ENCODE measurements at places on chromosomes 16 and 17. TPM values are rescaled to one million over a fixed set of nuclear protein-coding genes. Genes with fewer than 3 reads are reported as not detected.

CHMP1A gene
- total RNA-seq, result 81.9 TPM

TEX14 gene
- under 0.01 TPM for total RNA-seq

PLA2G10 gene
- not detected for total RNA-seq

DNA sequence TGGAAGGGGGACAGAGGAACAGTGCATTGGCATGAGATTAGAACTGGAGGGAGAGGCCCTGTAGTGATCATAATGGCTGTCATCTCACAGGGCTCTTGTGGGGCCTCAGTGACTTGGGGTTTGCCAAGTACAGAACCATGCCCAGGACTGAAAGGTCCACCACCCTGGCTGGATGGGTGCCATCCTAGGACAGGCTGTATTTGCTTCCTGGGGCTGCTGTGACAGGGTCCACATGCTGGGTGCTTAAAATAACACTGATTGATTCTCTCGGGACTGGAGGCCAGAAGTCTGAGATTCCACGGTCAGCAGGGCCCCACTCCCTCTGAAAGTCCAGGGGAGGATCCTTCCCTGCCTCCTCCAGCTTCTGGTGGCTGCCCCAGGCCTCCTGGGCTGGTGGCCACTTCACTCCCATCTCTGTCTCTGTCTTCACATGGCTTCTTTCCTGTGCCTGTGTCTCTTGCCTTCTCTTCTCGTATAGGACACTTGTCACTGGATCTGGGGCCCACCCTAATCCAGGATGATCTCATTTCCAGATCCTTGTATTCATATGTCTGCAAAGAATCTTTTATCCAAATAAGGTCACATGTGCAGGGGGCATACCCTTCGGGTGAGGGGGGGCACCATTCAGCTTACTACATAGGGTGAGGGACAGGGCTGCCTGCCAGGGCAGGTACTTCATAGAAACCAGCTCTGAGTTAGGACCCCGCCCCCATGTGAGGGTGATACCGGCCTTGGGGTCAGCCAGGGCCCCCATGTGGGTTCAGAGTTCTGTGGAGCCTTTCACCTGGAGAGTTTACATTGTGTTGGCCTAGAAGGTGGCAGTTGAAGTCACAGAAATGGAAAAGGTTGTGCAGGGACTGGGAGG is 52.6 kb downstream of the USP22 start:
- DNase-seq, result no peak

DNA sequence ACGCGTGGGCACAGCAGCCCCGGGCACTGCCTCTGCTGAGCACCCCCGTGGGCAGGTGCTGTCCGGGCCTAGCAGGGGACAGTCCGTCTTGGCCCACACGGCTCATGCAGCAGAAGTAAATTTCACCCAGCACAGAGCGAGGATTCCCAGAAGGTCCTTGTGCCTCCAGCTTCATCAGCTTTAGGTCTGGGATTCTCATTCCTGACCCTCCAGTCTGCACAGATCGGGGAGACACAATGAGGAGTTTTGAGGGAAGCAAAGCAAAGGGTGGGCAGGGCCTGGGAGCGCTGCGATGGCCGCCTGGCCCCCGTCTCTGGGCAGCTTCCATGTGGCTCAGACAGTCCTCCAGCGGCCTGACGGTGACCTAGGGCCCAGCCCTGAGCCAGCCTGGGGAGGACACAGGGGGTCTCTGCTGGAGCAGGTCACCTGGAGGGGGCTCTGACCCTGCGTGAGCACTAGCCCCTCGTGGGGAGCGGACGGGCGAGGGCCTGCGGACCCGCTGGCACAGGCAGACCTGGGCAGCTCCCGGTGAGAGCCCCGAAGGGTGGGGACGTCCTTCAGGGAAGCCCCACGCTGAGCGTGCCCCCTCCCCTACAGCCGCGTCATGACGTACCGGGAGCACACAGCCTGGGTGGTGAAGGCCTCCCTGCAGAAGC is 30.7 kb upstream of the CHMP6 start:
- DNase-seq, result no peak

DNA sequence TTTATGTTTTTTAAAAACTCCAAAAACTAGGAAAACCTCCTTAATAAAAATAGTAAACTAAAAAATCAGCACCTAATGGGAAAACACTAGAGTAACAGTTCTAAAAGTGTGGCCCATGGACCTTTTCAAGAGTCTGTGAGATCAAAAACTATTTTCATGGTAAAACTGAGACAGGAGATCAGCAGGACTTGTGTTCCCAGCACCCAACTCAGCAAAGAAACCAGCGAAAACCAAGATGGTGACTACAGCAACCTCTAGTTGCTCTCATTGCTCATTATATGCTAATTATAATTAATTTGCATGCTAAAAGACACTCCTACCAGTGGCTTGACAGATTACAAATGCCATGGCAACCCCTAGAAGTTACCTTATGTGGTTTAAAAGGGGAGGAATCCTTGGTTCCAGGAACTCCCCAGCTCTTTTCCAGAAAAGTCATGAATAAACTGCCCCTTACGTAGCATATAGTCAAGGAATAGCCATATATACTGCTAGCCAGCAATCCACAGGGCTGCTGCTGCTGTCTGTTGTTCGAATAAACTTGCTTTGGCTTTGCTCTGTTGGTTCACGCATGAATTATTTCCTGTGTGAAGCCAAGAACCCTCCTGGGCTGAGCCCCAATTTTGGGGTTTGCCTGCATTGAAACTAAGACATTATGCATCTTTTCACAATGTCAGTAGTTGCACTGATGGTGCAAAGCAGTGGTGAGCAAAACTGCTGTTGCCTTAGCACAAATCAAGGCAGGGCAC is 12.4 kb downstream of the CMTR2 start:
- DNase-seq, result no peak

TMEM114 gene
- not detected for total RNA-seq

GRCh38 chr17:48198950-48199541 is 91.5 kb downstream of the SNX11 start:
- DNase-seq, result no peak

DNA sequence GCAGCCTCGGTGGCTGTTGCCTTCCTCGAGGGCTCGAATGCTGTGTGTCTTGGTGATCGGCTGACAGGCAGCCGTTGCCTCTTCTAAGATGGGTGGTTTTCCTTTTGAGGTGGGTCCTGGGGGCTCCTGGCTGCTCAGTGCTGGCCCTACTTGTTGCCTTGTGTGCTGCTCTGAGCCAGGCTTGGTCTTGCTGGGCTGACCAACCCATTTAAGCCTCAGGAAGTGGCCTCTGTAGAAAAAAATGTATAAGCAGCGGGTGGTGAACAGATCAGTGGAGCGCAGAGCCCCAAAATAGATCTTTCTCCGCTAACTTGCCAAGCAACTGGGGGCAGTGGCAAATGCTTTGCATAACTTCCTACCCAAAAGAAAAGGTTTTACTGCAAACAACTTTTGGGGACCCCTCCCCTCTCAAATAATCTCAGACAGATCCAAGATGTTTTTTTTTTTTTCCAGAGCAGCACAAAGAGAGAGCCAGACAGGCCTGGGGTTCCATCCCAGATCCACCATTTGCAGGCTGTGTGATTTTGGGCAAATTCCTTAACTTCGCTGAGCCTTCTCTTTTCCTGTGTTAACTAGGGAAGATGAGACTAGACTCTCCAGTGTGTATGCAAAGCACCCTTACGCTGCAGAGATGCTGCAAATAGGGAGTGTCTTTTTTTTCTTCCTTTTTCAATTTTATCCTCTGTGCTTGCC is 42.5 kb downstream of the PLCG2 start:
- no peak for DNase-seq

DNA sequence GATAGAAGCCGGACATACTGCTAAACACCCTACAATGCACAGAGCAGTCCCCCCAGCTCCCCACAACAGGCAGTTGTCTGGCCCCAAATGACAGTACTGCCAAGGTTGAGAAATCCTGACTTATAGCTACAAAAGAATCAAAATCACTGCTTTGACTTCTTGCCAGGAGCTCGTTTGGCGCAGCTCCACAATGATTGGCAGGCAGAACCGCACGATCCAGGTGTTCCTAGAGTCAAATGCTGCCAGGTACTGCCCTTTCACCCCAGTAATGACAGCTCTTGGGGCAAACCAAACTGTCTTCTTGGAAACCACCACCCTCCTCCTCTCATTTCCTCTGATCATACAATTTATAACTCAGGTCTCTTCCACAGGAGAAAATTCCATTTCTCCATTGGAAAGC is 2.2 kb upstream of the TMC5 start:
- DNase-seq, result no peak

GRCh38 chr16:52453644-52454043 is 93.3 kb downstream of the TOX3 start:
- DNase-seq, result no peak

DNA sequence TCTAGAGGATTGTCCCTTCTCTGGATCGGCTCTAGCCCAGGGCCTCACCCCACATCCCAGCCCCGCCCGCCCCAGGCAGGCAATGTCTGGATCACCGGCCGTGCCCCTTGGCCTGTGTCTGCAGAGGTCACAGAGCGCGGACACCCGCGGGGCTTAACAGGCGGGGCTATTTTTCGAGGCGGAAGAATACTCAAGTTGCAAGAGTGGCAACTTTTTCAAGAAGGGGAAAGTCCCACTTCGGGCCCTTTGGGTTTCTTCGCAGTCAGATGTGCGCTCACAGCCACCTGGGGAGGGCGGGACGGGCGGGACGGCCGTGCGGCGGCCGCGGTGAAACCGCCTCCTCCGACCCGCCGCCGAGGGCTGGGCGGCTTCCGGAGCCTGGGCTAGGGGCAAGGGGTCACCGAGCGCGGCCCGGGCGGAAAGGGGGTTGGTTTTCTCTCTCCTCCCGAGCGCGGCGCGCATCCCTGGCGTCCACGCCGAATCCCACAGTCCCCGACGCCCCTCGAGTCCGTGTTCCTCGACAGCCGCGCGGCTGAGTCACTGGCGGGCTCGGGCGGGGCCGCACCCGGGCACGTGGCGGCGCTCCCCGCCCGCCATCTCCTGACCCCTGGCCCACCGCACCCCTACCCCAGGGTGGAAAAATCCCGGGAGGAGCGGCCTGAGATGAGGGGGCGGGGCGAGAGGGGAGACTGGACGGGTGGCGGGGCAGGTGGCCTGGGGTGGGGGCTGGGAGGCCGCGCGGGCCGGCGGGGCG is 1.2 kb upstream of the PFN1 start:
- DNase-seq, result peak; percentile 64

DNA sequence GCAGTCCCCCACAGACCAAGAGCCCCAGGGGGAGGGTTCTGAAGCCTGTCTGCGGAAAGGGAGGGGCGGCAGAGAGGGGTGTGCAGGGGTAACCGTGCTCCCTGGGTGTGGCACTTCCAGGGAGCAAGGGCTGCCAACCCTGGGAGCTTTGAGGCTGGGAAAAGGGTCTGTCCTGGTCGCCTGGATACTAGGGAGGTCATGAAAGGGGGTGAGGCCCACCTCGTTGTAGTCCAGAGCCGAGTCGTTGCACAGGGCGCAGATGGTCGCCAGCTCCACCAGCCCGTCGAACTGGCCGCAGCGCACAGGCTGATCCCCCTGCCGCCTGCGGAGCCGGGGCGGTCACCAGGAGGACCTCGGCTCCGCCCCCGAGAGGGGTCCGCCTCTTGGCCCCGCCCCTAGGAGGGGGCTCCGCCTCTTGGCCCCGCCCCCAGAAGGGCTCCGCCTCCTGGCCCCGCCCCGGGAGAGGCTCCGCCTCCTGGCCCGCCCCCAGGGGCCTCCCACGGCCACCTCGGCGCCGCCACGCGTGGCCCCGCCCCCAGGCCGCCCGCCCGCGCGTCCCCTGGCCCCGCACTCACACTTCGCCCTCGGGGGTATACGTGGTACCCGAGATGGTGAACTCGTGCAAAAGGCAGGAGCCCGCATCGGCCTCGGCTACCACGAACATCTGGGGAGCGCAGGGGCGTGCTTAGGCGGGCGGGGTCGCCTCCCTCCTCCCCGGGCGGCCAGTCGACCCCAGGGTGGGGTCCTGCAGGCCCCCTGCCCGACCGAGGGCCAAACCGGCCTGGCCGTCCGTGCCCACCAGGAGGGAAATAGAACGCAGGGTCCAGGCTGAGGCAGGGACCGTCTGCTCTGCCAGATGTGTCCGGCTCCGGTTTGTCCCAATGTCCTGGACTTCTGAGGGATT is 19.5 kb downstream of the ATP2A3 start:
- peak; percentile 59 for DNase-seq

KCNH6 gene
- not detected for total RNA-seq

SLC5A11 gene
- total RNA-seq, result not detected

Data from frontal cortex (tissue), 4 donors.